ENCODE measurements at places on chromosomes 4 and X.

- DNase-seq = no peak
These were observed 27.4 kb downstream of the HMGN5 start for GRCh38 chrX:81174286-81174685.

DNA sequence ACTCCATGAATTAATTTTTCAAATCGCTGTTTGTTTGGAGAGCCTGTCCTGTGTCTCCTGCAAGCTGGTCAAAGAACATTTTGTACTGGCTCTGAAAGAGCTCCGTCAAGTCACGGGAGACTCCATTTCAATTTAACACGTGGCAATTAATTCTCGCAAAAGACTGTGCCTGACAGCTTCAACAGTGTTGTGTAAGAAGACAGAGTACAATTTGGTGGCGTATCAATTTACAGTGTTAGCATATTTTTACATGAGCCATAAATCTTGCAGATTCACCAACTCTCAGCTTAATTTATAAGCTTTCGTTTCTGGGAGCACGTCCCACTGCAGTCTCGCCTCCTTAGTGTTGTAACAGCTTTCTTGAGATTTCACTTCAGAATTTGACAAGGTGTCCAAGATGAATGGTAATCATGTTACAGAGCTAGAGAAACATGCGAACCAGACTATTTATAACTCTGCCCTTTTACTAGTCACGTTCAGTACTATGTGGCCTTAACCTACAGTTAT is 70.8 kb downstream of the RWDD4 start:
- no peak for DNase-seq

GRCh38 chrX:11606408-11606807 is 59.3 kb downstream of the ARHGAP6 start:
- no peak for DNase-seq

- DNase-seq = no peak
These were observed 4.5 kb upstream of the PDE6B start for GRCh38 chr4:620851-621261.

GRCh38 chr4:147782087-147782781 is 50.3 kb downstream of the ARHGAP10 start:
- no peak for DNase-seq

- no peak for DNase-seq
These were observed 459.8 kb upstream of the FGF16 start for GRCh38 chrX:76987381-76987780.

All from NCI-H2029 (cell line).